ENCODE measurements at places on chromosomes 2 and 18.

DNA sequence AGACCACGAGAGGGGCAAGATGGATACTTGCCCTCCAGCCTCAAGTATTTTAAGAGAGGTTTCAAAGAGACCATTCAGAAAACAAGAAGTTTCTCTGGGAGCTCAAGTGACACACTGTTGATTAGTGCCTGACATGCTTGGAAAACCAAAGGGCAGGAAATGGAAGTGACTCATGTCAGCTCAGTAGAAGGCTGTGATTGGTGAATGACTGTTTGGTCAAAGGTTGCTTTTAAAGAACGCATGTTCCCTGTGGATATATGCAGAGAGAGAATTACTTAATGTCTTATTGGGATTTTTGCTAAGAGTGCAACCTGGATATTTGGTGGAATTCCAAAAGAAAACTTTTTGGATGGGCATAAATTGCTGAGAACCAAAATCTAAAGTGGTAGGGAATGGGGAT, 549.9 kb downstream of the XIRP2 start:
- DNase-seq = no peak

- DNase-seq = no peak
Observed at GRCh38 chr2:64766841-64767669, 113.3 kb upstream of the SERTAD2 start.

DNA sequence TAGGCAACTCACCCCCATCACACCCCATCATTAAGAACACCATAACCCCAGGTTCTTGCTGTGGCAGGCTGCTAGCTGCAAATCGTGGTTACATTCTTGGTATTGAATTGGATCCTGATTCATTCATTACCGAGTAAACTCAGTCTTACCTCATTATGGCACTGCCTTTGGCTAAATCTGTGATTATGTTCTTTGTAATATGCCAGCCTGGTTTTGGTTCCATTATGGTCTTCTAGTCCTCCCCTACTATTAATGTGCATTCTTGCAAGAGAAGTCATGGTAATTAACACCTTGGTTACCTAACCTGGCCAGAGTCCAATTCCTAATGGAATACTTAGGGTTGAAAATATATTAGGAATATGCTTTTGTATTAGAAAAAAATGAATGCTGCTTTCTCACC, 258.9 kb upstream of the APCDD1 start:
- DNase-seq = no peak

DNA sequence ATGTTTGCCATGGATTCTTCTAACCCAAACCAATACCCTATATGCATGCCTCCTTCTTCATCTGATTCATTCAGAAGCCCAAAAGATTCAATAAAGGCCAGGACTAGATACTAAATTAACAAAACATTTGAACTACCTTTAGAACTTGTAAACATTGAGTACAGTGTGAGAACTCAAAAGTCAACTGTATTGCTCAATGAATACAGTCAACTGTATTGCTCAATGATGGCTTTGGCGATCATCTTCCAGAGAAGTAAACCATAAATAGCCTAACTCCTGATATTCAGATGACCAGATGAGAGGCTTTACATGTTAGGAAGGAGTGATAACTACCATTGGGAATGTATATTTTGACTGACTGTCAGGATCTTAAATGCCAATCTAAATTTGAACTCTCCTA, 206.5 kb upstream of the ITGA4 start:
- no peak for DNase-seq
